Activated CD4-positive, alpha-beta T cell treated with anti-CD3 and anti-CD28 coated beads, Interleukin-2, amount 50 U/mL, for 1 hour (primary cell): ENCODE measurements at places on chromosomes 3 and 15.

- DNase-seq: no peak
Observed at GRCh38 chr3:13161021-13161759, 88.0 kb upstream of the IQSEC1 start.

- no peak for DNase-seq
Observed at GRCh38 chr15:20346082-20346805, 195.4 kb downstream of the GOLGA6L6 start.

DNA sequence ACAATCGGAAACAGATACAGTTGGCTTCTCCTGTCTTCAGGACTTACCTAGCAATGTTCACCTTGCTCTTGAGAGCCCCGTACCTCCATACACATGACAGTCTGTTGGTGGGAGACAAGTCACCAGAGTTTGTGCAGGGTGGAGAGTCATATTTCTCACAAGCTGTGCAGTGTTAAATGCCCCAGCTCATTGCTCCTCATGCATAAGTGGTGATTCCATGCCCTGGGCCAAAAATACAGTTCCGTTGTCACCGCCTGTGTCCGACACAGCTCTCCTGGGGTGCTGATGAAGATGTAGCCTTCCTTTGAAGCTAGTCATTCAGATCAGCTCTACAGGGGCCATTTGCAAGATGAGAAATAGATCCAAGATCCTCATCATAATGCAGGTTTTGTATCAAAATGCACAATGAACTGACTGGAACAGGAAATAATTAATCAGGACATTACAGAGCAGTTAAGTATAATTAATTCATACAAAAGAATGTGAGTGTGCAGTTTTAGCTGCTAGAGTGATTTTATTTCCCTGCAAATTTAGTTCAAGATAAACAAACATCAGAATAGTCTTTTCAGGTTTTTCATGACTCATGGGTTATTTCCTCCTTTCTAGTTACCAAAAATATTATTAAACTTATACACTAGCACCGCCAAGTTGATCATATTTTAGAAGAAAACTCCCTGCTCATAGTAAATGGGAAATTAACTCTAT, 66.5 kb downstream of the CD47 start:
- DNase-seq: no peak

- DNase-seq: no peak
Observed at GRCh38 chr15:89797678-89798201, 16.9 kb downstream of the ANPEP start.

- DNase-seq: no peak
Observed at GRCh38 chr3:32706348-32707025, 21.5 kb downstream of the CNOT10 start.

DNA sequence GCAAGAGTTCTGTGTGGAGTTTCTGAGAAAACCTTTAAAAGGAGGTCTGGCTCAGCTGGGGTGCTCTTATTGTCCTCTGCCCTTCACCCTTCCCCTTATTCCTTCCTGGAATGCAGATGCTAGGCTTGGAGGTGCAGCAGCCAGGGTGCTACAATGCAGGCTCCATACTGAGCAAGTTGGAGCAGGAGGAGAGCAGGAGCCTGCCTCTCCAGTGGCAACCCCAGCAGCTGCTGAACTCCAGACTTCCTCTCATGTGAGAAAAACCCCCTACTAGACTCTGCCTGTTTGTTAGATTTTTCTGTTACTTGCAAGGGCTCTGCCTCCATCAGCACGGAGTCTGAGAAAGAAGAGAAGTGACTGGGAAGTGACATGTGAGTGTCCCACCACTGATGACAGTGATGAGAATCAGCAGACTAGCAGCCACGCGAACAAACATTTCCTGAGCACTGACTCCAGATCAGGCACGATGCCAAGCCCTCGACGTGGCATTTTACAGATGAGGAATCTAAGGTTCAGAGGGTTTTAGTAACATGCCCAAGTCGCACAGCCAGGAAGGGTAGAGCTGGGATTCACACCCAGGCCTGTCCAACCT, 16.1 kb upstream of the RARRES1 start:
- no peak for DNase-seq

DNA sequence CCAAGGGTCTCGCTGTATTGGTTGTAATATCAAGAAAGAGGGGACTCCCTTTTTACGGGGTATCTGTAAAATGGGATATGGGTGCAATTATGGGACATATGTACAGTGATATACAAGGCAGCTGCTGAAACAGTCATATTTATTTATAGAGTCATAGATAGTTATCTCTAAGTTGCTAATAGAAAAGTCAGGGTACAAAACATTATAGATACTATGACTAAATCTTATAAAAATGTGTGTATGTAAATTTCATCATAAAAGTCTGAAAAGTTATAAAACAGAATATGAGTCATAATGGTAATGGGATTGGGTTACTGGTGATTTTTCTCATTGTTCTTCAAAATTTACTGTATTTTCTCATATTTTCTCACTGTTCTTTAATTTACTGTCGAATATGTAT, 344.9 kb upstream of the SLCO3A1 start:
- no peak for DNase-seq

GRCh38 chr3:295166-295565, 98.6 kb downstream of the CHL1 start:
- DNase-seq: no peak

DNA sequence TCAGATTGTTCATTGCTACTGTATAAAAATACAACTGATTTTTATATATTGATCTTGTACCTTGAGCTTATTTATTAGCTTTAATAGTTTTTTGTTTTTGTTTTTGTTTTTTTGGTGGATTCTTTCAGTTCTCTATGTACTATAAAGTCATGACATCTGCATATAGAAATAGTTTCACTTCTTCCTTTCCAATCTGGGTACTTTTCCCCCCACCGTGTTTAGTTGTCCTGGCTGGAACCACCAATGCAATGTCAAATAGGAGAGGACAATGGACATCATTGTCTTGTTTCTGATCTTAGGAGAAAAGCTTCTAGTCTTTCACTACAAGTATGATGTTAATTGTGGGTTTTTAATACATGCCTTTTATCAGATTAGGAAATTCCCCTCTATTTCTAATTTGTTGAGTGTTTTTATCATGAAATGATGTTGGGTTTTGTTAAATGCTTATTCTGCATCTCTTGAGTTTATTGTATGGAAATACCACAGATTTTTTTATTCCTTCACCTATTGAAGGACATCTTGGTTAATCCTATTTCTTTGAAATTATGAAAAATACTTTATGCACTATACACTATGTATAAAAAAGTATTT, 2.8 kb upstream of the XCR1 start:
- no peak for DNase-seq

- peak; percentile 80 for DNase-seq
Observed at GRCh38 chr15:69468241-69469121, 15.9 kb downstream of the RPLP1 start.

DNA sequence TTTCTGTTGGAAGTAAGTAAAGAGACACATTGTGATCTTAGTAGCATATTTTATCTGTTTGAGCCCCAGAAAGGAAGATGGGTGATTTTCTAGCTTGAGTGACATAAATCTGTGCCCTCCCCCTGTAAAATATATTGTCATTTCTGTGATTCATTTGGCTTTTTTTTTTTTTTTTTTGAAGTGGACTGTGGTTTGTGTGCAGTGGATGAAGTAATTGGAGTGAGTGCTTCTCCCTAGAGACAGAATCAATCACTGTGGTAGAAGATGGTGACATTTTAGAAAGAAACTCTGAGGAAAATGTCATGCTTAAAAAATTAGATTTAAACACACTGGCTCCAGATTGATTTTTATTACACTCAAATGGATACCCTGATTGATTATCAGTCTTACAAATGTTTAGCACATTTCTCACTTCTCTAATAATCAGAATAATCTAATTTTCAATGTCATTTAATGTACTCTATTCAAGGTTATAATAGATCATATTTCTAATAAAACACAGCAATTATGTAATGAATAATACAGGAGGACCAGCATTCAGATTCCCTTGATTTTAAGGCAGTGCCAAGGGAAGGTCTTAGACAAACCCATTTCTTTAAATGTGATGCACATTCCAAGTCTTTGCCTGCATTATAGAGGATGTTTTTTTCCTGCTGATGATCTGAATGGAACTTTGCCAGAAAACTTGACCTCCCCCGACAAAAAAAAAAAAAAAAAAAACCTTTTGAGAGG, 116.6 kb downstream of the TOP2B start:
- DNase-seq: no peak

- DNase-seq: no peak
Observed at GRCh38 chr3:112874725-112875124, 28.1 kb upstream of the CD200R1L start.

DNA sequence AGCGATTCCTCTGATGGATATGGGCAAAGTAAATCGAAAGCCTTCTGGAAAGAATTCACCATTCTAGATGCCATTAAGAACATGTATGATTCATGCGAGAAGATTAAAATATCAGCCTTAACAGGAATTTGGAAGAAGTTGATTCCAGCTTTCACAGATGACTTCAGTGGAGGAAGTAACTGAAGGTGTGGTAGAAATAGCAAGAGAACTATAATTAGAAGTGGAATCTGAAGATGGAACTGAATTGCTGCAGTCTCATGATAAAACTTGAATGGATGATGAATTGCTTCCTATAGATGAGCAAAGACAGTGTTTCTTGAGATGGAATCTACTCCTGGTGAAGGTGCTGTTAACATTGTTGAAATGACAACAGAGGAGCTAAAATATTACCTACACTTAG, 30.1 kb upstream of the TBC1D23 start:
- DNase-seq: no peak

DNA sequence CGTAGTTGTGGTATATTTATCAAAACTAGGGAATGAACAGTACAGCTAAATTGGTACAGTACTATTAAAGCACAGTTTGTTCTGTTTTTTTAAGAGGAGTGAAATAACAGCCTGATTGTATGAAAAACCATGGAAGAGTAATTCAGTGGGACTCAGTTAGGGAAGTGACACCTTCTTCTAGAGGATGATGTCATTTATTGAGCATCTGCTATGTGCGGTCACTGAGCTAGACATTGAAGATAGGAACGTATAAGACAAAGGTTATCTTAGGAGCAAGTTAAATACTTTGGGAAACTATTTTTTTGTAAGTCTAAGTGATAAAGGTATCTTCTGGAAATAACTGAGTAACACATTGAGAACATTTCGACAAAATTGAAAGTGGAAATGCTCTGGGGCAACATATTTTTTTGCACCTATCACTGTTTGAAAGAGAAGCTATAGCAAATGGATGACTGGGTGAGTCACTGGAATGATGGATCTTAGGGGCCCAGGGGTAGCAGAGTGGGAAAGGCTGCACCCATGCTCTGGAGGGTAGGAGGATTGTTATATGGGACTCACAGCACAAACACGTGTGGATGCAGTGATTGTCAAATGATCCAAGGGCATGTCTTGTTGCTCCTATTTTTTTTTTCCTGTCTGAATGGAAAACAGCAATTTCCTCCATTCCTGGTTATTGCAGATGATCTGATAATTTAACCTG, 43.0 kb downstream of the OXNAD1 start:
- DNase-seq: no peak

- no peak for DNase-seq
Observed at GRCh38 chr3:177338697-177339219, 141.5 kb upstream of the TBL1XR1 start.

DNA sequence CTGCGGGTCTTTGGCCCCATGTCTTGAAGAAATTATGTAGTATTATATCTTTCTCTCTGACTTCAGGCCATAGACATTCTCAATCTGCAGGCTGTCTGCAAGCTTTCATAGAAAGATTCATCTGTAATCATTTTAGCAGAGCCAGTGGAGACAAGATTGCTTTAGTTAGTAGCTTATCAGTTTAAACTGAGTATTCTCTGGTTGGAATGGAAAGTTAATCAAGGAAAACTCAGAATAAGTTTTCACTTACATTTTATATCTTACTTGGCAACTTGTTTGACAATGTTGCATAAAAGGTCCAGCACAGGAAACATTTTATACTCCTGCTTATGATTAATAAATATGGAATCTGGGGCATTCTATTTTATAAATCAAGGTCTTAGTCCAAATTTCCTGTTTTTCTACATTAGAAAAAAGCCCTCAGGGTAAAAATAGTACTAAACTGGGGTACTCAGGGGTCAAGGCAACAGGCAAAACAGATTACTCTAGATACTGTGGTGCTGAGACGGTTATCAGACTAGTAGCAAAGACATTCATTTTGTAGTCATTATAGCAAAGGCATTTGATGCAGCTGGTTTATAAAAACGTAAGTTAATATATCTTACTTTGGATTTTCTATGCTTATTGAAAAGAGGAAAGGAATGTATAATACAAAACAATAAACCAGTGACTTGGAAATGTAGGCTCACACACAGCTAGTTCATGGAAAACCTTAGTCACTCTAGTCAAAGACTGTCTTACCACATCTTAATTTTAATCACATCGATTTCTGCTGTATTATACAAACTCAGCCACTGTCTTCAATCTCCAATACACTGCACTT, 45.2 kb upstream of the FILIP1L start:
- no peak for DNase-seq

DNA sequence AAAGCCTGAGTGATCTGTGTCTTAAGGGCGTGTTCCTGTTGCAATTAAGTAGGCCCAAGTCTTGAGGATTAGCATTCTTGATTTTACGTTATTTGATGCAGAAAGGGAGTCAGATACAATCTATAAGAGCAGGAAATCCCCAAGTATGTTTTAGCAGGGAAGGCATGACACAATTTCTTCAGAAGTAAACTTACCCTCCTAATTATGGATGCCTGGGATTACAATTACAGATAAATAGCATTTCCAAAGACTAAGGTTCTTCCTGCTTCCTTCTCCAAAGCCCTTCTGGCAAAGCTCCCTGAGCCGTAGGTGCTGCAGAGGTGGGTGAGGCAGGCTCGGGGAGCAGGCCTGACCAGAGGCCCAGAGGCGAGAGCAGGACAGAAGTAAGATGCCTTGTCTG, 34.9 kb upstream of the ST6GAL1 start:
- DNase-seq: no peak

DNA sequence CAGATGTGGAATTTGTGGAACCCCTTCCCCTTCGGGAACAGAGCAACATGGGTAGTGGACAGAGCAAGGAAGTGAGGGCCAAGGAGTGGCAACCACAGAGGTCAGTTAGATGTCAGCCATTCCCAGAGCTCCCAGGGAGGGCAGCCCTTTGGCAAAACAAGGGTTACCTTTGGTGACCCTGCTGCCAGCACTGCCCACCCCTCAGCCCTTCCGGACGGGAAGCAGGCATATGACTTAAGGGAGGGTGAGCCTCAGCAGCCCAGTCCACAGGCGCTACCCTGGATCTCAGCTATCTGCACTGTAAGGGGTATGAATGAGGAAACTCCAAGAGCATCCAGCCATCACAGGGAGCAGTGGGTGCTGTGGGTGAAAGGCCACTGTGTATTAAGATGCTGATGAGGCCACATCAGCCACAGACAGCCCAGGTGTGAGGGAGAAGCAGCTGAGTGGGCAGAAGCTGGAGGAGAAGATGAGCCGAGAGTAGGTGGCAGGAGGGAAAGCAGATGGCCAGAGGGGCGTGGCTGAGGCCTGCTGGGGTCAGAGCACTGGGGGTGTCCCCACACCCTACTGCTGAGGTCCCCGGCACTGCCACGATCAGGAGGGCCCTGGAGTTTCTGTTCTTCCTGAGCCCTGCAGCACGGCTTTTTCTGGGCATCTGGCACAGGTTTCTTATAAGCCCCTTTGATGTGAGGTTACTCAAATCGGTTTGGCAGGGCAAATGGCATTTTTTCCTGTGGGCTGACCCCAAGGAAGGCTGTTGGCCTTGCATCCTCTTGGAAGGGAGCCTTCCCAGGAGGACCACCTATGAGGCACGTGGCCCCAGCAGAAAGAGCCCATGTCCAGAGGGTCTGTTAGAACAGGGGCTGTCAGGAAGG, 6.2 kb downstream of the PLA2G4D start:
- no peak for DNase-seq

- peak; percentile 97 for DNase-seq
Observed at GRCh38 chr3:47380601-47381316, at the start of gene PTPN23. Gene PTPN23 (plus strand): TSS chr3:47381021. CDS start chr3:47381097, 76 bp downstream.

- DNase-seq: no peak
Observed at GRCh38 chr3:131397889-131398288, 16.3 kb downstream of the NUDT16 start.

- DNase-seq: peak; percentile 31
Observed at GRCh38 chr3:71582036-71582611, 1.4 kb downstream of the FOXP1 start.
